ENCODE measurements at places on chromosomes 6 and 20. TPM values are rescaled to one million over a fixed set of nuclear protein-coding genes. Genes with fewer than 3 reads are reported as not detected.

Gene SRSF12
- total RNA-seq = not detected

Gene STMND1
- total RNA-seq = not detected

Gene COL9A1
- not detected for total RNA-seq

Gene PNPLA1
- not detected for total RNA-seq

Gene FUCA2
- total RNA-seq = 10.7 TPM

Gene RBM24
- not detected for total RNA-seq

GRCh38 chr6:125888989-125889656 is 67.4 kb upstream of the HINT3 start:
- no peak overlapping the region for H3K4me3 ChIP-seq
- H3K36me3 ChIP-seq = peaks cover 23% of the 10 kb centered on the region
- H3K27me3 ChIP-seq = no peaks in the 10 kb centered on the region
- DNase-seq = peak; percentile 27

GRCh38 chr20:21840991-21841390 is 135.5 kb downstream of the PAX1 start:
- H3K27ac ChIP-seq = no peak overlapping the region
- H3K36me3 ChIP-seq = no peaks in the 10 kb centered on the region
- no peak overlapping the region for H3K4me3 ChIP-seq
- H3K27me3 ChIP-seq = no peaks in the 10 kb centered on the region
- no peaks in the 10 kb centered on the region for H3K4me1 ChIP-seq

DNA sequence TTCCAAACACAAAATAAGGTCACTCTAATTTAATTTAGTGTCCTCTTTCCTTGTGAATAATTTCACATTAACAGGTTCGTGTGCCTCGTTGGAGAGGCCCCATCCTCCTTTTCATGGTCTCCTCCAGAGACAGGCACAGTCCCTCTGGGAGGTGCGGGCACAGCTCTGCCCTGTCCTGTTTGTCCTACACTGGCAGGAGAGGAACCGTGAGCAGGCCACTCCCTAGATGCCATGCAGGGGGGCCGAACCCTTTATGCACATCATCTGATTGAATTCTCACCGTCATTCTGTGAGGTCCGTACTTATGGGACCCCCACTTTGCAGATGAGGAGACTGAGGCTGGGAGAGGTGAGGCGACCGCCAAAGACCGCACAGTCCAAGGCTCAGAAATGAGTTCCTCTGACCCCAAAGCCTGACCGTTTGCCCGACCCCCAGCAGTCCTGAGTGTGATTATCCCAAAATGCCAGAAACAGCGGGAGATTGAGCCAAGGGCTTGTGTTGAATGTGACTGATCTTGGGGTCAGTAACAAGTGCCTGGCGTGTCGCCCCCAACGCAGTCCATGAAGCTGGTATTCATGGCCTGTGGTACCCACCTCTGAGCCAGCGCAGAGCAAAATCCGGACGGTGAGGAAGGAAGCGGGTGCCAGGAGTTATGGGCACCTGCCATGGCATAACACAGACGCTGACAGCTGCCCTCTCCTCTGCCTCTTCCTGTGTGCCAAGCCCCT is 43.5 kb downstream of the PMEPA1 start:
- no peaks in the 10 kb centered on the region for H3K36me3 ChIP-seq
- no peak overlapping the region for H3K4me3 ChIP-seq
- DNase-seq = no peak
- H3K27ac ChIP-seq = no peak overlapping the region

DNA sequence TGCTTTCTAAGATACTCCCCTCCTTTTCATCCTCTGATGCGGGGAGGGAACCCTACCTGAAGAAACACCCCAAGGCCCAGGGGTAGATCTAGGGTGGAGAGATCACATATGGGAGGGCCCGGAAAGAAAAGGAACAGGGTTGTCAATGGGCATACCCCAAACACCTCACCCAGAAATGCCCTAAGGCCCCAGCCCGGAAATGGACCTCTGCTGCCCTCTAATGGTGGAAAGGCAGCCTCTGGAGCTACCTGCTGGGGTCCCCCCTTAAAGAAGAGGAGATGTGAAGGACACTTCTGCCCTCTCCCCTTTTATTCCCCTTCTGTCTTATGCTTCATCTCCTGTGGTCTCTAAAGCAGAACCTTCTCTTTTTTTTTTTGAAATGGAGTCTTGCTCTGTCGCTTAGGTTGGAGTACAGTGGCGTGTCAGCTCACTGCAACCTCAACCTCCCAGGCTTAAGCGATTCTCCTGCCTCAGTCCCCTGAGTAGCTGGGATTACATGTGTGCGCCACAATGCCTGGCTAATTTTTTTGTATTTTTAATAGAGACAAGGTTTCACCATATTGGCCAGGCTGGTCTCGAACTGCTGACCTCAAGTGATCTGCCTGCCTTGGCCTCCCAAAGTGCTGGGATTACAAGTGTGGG is 458 bp upstream of the ARMC12 start:
- no peak overlapping the region for H3K27ac ChIP-seq
- DNase-seq = peak; percentile 89
- no peaks in the 10 kb centered on the region for H3K36me3 ChIP-seq
- no peaks in the 10 kb centered on the region for H3K27me3 ChIP-seq
- peaks cover 46% of the 10 kb centered on the region for H3K4me1 ChIP-seq
- H3K4me3 ChIP-seq = no peak overlapping the region

- H3K27me3 ChIP-seq = peaks cover 2% of the 10 kb centered on the region
- no peak overlapping the region for H3K27ac ChIP-seq
- peaks cover 55% of the 10 kb centered on the region for H3K4me1 ChIP-seq
Observed at GRCh38 chr20:34874094-34874654, 1.5 kb upstream of the GGT7 start.

- no peak overlapping the region for H3K27ac ChIP-seq
- peaks cover 37% of the 10 kb centered on the region for H3K4me1 ChIP-seq
- no peak for DNase-seq
- no peaks in the 10 kb centered on the region for H3K36me3 ChIP-seq
Observed at GRCh38 chr6:46172176-46172575, 1.4 kb upstream of the ENPP5 start.

DNA sequence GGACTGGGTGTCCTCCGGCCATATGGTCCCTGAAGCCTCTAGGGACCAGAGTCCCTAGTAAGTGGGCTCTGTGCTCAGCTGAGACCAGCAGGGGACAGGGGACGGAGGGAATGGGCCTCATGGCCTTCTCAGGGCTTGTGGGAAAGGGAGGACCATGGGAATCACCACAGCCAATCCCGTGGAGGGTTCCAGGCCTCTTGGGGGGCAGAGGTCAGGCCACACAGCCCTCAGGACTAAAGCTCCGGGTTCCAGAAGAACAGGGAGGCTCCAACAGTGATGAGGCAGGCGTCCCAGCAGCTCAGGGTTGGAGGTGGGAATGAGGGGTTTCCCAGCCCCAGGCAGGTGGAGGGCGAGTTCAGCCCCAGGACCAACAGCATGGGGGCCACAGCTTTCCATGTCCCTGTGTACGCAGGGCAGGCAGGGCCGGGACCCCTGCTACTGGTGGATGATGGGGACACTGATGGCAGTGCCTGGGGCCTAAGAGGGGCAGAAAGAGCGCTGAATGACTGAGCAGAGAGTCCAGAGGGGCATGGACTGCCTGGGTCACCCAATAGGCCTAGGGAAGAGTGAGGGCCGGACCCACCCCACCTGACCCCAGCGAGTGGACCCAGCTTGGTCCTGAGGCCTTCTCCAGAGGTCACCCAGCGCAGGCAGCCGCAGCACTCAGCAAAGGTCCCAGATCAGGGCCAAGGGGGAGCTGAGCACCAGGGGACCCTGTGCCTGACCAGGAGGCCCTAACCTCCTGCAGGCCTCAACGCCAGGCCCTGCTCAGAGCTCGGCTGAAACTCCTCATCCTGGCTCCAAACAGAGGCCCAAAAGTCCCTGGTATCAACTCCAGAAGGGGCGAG is 8.8 kb downstream of the MYL9 start:
- no peaks in the 10 kb centered on the region for H3K27me3 ChIP-seq
- H3K27ac ChIP-seq = no peak overlapping the region

- H3K4me3 ChIP-seq = no peak overlapping the region
- no peaks in the 10 kb centered on the region for H3K27me3 ChIP-seq
- H3K36me3 ChIP-seq = peaks cover 20% of the 10 kb centered on the region
- DNase-seq = no peak
- no peak overlapping the region for H3K27ac ChIP-seq
Observed at GRCh38 chr6:15332446-15332845, 86.6 kb downstream of the JARID2 start.

- no peaks in the 10 kb centered on the region for H3K27me3 ChIP-seq
- H3K4me3 ChIP-seq = no peak overlapping the region
- no peak overlapping the region for H3K27ac ChIP-seq
Observed at GRCh38 chr20:21933526-21933925, 228.1 kb downstream of the PAX1 start.
